GM10248 (cell line): ENCODE measurements at places on chromosomes 3 and 15.

DNA sequence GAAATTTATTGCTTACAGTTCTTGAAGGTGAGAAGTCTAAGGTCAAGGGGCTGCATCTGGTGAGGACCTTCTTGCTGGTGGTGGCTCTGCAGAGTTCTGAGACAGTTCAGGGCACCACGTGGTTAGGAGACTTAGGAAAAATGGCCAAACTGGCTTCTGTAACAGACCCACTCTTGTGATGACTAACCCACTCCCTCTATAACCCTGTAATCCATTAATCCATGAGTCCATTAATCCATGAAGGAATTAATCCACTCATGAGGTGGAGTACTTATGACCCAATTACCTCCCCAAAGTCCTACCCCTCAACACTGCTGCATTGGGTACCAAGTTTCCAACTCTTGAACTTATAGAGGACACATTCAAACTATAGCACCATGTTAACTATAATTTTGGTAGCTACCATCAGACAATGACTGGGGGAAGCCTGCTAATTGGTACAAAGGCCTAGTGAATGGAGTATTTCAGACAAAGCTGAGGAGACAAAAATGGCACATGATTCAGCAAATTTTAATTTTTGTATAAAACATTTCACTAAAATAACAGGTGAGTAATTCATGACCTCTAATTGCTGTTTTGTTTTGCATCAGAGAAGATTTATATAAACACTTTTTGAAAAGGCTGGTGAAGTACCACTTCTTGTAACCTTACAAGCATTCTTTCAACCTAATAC is 374.1 kb upstream of the TBL1XR1 start:
- no peak for DNase-seq

DNA sequence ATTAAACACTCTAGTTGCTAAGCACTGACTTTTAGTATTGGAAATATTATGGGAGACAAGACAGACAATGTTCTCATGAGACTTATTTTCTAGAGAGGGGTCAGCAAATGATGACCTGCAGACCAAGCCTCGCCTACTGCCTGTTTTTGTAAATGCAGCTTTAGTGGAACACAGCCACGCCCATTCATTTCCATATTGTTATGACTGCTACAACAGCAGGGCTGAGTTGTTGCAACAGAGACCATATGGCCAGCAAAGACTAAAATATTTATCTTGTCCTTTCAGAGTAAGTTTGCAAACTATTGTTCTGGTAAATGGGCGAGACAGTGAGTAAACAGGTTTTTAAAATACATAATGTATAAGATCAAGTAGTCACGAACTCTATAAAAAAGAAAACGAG is 570.2 kb downstream of the NTRK3 start:
- DNase-seq = no peak

DNA sequence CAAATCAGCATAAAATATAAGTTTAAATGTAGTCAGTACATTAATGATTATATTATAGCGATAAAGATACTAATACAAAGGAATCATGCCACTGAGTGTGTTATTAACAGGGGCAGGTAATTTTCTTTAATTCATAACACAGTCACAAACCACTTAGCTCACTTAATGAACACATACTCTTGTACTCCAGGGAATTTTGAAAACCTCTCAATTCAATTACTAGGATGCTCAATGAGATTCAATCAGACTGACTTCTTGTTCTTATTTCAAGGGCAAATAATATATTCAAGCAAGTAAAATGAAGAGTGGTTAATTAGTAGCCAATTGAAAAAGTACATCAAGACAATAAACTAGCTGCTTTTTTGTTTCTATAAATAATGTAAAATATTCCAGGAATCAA is 5.8 kb upstream of the SUCNR1 start:
- DNase-seq = no peak

- DNase-seq = no peak
These were observed 56.6 kb downstream of the CEP63 start for GRCh38 chr3:134542287-134542958.

GRCh38 chr3:43676441-43676840 is 14.3 kb upstream of the ABHD5 start:
- DNase-seq = no peak

GRCh38 chr3:9324944-9325343 is 37.9 kb upstream of the THUMPD3 start:
- no peak for DNase-seq

GRCh38 chr3:197132916-197133530 is 103.4 kb upstream of the MELTF start:
- DNase-seq = no peak
